Skeletal muscle cell (primary cell): ENCODE measurements at places on chromosomes 6 and 20.

GRCh38 chr6:165849534-165850430, 186.7 kb upstream of the PDE10A start:
- DNase-seq, result no peak

DNA sequence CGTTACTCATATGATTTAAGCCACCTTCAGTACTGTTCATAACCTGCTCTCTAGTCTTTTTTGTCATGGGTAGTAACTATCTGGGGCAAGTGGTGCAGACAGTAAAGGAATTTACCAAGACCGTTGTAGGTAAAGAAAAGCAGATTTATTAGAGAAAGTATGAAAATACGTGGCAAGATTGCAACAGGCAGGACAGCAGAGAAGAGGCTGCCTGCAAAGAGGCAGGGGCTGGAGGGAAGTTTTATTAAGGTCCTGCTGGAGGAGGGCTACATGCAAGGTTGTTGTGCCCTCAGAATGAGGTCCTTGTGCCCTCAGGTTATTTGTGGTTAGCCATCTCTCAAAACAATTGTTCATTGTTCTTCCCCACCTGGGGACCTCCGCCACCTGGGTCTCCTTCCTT, 444.3 kb downstream of the BCKDHB start:
- no peak for DNase-seq

DNA sequence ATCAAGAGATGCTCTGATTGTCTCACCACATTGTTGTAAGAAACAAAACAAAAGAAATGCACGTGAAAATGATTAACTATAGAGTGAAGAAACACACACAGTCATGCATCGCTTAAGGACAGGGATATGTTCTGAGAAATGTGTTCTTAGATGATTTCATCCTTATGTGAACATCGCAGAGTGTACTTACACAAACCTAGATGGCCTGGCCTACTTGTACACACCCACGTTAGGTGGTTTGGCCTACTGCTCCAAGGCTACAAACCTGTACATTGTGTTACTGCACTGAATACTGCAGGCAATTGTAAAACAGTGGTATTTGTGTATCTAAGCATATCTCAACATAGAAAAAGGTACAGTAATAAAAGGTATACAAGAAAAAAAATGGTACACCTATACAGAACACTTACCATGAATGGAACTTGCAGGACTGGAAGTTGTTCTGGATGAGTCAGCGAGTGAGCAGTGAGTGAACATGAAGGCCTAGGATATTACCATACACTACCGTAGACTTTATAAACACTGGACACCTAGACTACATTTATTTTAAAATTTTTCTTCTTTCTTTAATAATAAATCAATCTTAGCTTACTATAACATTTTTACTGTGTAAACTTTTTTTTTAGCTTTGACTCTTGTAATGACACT, 48.6 kb downstream of the FKBP5 start:
- no peak for DNase-seq

DNA sequence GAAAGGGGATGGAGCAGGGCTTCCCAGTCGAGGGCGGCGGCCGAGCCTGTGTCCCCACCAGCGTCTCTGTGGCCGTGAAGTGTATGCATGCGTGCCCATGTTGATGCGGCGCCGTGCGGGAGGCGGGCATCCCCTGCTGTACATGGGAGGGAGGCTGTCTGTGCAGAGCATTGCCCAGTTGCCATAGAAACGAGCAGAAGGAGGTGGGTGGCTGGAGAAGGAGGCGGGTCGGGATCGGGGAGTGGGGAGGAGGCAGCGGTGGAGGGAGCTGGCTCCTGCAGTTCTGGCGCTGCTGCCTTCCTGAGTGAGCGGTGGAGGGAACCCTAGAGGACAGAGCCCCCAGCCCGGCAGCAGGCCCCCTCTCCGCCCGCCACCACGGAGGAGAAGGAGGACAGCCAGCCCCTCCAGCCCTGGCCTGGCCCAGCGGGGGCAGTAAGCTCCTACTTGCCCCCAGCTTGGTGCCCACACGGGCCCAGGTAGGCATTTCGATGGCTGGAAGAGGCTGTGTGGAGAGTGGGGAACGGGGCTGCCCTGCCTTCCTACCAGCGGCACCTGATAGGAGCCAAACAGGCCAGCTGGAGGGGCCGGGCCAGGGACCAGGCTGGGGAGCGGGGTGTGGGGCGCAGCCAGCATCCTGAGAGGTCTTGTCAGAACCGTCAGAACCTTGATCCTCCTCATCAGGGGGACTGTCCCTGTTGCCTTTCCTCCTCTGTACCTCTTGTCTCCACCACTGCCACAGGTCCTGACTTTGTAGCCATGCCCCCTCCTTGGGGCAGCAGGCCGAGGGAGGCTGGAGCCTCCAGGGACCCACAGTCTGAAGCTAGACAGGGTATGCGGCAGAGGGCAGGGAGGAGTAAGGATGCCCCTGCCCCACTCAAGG, 41.3 kb downstream of the SPDEF start:
- DNase-seq, result peak; percentile 40

DNA sequence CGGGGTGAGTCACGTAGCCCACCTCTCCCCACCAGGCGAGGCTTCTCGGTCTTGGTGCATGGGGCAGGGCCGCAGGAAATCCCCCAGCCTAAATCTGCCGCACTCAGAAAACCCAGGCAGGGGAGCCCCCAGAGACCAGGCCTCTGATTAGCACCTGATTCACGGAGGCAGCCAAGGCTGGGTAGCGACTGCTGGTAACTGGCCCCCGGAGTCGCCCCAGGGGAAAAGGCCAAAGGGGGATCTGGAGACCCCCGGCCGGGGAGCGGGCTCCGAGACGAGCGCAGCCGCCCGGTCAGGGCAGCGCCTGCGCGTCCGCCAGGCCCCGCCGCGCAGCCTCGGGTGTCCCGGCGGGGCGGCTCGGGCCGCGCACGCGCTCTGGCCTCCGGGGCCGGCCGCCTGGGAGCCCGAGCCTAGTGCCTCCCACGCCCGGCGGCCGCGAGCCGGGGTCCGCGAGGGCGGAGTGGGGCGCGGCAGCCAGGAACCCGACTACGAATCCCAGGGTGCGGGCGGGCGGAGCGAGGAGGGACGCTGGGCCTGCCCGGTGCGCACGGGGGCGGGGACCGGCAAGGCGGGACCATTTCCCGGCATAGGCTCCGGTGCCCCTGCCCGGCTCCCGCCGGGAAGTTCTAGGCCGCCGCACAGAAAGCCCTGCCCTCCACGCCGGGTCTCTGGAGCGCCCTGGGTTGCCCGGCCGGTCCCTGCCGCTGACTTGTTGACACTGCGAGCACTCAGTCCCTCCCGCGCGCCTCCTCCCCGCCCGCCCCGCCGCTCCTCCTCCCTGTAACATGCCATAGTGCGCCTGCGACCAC, at the start of gene DUSP22:
TSS of gene DUSP22 (plus strand) at position 791 of the 809 bp plus-strand sequence. CDS start 53 bp downstream, outside the sequence.
- peak; percentile 65 for DNase-seq

- no peak for DNase-seq
These were observed 121.1 kb downstream of the PLEKHG1 start for GRCh38 chr6:150720774-150721233.

DNA sequence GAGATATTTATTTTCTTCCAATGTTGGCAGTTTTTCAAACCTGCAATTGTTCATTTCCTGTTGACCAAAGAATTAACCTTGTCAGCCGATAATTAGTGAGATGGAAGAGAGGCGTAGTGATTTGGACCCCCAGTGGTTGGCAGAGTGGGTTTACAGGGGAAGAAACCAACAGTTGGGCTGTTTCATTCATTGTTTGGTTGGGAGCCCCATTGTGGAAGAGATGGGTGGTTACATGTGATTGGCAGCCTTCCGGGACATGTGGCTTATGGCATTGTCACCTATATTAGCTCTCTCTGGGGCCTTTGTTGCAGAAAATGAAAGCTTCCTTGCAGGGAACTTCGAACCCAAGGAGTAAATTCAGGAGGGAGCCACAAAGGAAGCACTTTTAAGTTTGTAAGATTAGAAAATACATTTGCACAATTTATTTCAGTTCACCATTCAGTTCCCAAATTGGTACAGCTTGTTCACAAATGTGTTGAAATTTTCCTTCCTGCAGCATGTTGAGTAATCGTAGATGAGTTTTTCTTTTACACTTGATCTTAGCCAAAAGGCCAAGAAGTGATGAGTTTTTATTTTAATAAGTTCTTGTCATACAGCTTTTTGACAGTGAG, 50.3 kb upstream of the CDKAL1 start:
- DNase-seq, result peak; percentile 3
